ENCODE measurements at places on chromosomes 7 and 10. TPM values are rescaled to one million over a fixed set of nuclear protein-coding genes. Genes with fewer than 3 reads are reported as not detected.

ALOX5 gene
- polyA plus RNA-seq: not detected

BUD31 gene
- polyA plus RNA-seq: 124 TPM

GIMAP6 gene
- 0.05 TPM for polyA plus RNA-seq

GRCh38 chr7:42460933-42461332, 223.9 kb upstream of the GLI3 start:
- H3K27ac ChIP-seq: no peak overlapping the region
- peaks cover 22% of the 10 kb centered on the region for H3K27me3 ChIP-seq
- no peaks in the 10 kb centered on the region for H3K36me3 ChIP-seq

GRCh38 chr7:105322655-105323277, 66.0 kb downstream of the SRPK2 start:
- no peaks in the 10 kb centered on the region for H3K4me1 ChIP-seq
- no peak overlapping the region for H3K27ac ChIP-seq
- DNase-seq: no peak
- H3K27me3 ChIP-seq: no peaks in the 10 kb centered on the region
- H3K4me3 ChIP-seq: no peak overlapping the region

DNA sequence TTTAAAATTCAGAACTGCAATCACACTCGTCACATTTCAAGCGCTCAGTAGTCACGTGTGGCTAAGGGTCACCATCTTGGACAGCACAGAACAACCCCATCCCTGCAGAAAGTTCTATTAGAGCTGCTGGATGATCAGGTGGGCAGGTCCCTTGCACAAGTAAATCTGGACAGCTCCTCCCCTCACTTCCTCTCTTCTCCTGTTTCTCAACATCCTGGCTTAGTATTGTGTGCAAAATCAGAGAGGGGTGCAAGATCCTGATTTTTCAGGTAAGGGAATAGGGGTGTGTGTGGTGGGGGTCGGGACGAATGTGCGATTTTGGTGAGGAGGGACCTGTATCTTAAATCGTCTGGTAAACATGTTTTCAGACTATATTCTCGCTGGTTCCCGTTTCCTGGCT, at the start of gene GIMAP4:
Gene GIMAP4 (plus strand): TSS at position 222 of the 400 bp plus-strand sequence. CDS start 2,512 bp downstream, outside the sequence.
- DNase-seq: no peak
- no peaks in the 10 kb centered on the region for H3K27me3 ChIP-seq
- no peak within 1 kb of the TSS for H3K27ac ChIP-seq
- H3K4me1 ChIP-seq: no peaks in the 10 kb centered on the region
- no peak within 1 kb of the TSS for H3K4me3 ChIP-seq

- H3K36me3 ChIP-seq: no peaks in the 10 kb centered on the region
- DNase-seq: peak; percentile 52
- H3K27ac ChIP-seq: no peak overlapping the region
- peaks cover 90% of the 10 kb centered on the region for H3K27me3 ChIP-seq
- H3K4me1 ChIP-seq: no peaks in the 10 kb centered on the region
- H3K4me3 ChIP-seq: no peak overlapping the region
These were observed 99.1 kb downstream of the UNCX start for GRCh38 chr7:1331561-1332467.

GRCh38 chr7:129423700-129424410, 10.4 kb upstream of the STRIP2 start:
- peak; percentile 43 for DNase-seq
- no peaks in the 10 kb centered on the region for H3K4me1 ChIP-seq
- H3K36me3 ChIP-seq: peaks cover 27% of the 10 kb centered on the region
- H3K27me3 ChIP-seq: no peaks in the 10 kb centered on the region
- H3K4me3 ChIP-seq: no peak overlapping the region
- no peak overlapping the region for H3K27ac ChIP-seq

- H3K27ac ChIP-seq: no peak overlapping the region
- H3K36me3 ChIP-seq: no peaks in the 10 kb centered on the region
- H3K4me1 ChIP-seq: no peaks in the 10 kb centered on the region
- H3K4me3 ChIP-seq: no peak overlapping the region
- H3K27me3 ChIP-seq: no peaks in the 10 kb centered on the region
- DNase-seq: no peak
These were observed 1103.7 kb upstream of the CELF2 start for GRCh38 chr10:9913876-9914514.

DNA sequence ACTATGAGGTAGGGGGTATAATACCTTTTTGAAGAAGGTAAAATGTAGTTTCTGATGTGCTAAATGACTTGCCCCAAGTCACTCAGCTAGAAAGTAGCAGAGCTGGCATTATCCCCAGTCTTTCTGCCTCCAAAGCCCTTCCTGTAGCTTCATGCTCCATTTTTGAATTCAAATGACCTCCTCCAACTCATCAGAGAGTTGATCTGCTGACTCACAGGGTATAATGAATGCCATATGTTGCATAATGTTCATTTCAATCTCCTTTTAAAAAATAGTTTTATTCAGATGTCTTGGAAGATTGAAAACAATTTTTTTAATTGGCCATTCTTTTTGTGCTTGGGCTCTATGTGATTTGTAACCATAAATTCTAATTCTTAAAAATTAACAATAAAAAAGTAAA, 272.8 kb upstream of the IMMP2L start:
- peak overlapping the region; percentile 93 for H3K27ac ChIP-seq
- DNase-seq: peak; percentile 53

Data from SK-N-SH (cell line).